ENCODE measurements at places on chromosomes 16 and 17.

DNA sequence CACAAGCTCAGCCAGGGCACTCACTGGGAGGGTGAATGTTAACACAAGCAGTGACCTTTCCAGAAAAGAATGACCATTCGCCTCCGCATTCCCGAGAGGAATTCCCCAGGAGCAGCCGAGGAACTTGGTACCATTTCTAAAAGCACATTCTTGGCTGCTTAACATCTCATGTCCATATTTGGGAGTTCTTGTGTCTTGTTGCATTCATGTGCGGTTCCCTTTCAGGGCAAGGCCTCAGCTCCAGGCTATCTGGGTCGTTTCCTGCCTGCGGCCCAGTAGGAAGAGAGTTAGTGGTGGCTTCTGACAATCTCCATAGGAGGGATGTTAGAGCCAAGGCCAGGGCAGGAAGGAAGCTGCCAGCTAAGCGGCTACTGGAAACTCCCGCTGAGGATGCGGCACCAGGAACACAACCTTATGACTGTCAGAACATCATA, 27.8 kb upstream of the MEAK7 start:
- DNase-seq, result no peak

DNA sequence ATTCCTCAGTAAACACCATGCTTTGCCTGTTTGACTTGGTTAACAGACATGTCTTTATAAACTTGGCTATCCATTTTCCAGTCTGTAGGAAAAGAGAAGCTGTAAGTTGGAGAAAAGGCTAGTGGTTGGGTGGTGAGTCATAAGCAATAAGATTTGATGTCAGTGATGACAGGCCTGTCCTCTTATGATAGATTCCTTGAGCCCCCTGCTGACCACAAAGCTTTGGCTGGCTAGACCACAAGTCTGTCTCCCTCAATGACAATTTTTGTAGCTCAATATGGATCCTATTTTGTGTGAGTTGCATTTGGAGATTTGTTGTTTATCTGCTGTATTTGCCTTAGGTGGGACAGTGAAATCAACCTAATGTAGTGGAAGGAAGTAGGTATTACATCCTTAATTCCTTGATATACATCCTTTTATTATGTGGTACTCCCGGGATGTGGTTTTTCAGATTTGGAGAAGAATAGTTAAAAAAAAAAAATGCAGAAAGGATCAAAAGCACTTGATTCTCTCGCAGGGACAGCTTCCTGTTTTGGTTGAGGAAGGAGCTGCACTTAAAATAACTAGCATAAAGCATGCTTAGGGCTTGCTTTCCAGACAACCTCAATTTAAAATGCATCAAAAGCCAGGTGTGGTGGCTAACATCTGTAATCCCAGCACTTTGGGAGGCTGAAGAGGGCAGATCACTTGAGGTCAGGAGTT, 67.4 kb downstream of the SIAH1 start:
- no peak for DNase-seq

- DNase-seq, result no peak
Measured at GRCh38 chr17:10683853-10684252, 13.5 kb downstream of the SCO1 start.

DNA sequence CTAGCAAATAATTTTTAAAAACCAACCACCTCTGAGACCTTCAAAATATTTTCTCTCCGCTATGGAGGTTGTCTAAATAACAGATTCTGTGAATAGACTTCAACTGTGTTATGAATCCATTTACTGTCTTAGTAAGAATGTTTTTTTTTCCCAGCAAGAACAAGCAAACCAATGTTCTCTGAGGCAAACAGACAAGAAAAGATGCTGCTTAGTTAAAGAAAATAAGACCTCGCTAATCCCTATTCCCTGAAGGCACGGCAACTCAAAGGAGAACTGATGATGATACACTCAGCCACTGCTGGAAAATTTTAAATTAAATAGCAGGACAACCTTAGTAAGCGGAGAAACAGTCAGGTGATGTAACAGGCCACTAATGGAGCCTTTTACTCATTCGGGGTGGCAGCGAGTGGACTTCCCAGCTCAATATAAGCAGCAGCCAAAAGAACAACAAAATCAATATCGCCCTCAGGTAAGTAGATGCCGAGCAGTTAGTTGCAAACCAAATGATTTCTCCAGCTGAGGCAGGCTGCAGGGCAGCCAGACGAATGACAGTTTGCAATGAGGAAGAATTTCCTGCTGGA, 81.8 kb downstream of the CPPED1 start:
- DNase-seq, result no peak

DNA sequence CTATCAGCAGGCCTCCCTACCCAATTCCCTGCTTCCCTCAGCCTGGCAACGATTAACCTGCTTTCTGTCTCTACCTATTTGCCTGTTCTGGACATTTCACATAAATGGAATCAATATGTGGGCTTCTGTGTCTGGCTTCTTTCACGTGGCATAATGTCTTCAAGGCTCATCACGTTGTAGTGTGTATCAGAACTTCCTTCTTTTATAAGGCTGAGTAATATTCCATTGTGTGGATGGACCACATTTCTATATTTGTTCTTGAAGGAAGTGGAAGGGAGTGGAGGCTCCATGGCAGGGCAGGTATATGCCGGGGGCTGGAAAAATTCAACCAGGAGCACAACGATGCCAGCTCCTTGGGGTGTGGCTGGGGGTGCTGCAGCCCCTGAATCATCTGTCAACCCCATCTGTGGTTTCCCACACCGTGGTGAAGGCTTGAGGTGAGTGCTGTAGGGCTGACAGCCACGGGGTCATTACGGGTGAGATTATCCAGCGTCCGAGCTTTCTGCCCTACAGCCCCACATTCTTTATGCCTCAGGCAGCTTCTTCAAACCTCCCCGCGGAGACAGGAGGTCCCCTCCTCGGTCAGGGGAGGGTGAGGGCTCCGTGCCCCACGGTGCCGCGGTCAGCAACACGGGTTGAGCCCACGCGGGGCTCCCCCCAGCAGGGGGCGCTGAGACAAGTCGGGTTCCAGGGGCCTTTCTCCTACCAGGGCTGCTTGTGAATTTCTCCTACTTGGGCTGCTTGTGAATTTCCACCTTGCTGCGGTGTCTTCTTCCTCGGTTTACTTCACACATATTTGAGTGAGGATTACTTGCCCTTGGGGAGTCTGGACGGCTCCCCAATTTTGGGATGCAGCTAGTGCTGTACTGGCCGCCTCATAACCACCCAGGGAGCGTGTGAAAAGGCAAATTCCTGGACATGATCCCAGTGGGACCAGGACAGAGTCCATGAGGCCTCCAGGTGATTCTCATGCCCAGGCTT, 18.3 kb upstream of the WFIKKN2 start:
- peak; percentile 19 for DNase-seq

DNA sequence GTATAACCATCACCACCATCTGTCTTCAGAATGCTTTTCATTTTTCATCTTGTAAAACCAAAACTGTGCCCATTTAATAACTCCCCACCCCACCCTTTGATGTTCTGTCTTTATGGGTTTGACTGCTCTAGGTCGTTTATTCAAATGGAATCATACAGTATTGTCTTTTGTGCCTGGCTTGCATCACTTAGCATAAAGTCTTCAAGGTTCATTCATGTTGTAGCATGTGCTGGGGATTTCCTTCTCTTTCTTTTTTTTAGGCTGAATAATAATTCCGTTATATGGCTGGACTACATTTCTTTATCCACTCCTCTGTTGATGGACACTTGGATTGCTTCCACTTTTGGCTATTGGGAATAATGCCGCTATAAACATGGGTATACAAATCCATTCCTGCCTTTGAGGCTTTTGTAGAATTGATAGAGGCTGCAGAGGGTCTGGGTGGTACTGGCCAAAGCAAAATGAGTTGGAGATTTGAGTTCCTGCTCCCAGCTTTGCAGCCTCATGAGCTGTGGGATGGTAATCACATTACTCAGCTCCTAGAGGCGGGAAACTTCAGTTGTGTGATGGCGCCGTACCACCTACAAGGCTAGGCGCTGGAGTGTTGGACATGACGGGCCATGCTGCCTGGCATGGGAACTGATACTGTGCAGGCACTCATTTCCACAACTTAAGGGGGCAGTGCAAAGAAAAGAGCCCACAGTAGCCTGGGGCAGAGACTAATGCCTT, 64.8 kb downstream of the CLEC16A start:
- DNase-seq, result no peak

- DNase-seq, result no peak
Measured at GRCh38 chr17:57607553-57608120, 137.5 kb downstream of the CCDC182 start.

GRCh38 chr16:3655396-3656159, 1.1 kb downstream of the DNASE1 start:
- no peak for DNase-seq

GRCh38 chr16:57042157-57043111, 49.9 kb upstream of the CPNE2 start:
- DNase-seq, result peak; percentile 70

DNA sequence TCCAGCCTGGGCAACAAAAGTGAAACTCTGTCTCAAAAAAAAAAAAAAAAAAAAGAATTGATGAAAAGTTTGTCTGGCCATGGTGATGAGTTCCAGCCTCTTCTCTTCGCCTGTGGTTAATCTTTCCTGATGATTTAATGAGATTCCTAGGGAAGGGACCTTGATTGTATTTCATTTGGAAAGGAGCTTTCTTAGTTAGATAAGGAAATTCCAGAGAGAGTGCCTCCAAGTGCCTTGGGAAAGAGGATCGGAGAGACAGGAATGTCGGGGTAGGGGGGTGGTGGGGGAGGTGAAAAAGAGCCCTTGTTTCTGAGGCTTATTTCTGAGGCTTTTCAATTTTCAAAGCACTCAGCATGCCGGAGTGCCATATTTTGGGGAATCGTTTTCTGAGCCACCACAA, 93.2 kb upstream of the SIAH1 start:
- no peak for DNase-seq

DNA sequence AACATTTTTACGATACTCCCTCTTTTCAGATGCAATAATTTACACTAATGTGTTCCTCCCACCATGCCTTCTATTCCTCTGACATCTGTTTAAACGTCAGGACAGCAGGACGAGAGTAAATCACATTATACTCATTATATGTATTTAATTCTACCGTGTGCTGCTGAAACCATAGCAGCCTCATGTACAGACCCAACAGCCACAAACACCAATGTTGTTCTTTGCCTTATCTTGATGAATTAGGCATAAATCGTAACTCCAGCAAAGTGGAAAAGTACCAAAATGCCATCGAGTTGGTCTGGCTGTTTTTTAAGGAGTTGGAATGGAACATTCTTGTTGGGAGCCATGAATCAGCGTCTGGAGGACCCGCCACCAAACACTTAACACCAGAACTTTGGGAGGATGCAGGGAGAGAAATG, 82.9 kb upstream of the FOXF1 start:
- no peak for DNase-seq

DNA sequence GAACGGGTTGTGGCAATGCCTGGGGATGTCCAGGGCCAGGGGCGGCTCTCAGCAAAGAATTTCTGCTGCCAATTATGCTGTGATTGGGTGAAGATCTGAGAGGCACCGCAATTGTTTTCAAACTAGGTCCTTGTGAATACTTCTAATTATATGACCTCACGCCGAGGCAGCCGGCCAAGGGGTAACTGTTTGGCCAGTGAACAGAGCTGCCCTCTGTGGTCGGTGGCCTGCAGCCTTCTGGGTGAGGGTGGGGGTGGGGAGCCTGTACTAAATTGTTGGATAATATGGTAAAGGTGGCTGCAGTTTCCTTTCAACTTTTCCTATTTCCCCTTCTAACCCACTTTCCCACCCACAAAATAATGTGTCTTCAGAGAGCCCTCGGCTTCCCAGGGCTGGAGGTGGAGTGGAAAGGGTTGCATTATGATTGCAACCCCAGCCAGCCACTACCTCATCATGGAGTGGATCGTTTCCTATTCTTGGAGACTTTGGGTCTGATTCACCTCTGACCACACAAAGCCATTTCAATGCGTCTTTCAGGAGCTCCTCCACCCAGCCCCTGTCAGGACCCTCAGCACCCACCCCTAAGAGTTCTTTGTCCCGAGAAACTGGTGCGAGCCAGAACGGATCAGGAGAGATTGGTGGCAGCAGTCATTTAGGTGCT, 2.0 kb upstream of the DNAI2 start:
- no peak for DNase-seq

Data from activated CD8-positive, alpha-beta memory T cell treated with anti-CD3 and anti-CD28 coated beads for 4 hours (primary cell).